Activated CD8-positive, alpha-beta T cell treated with anti-CD3 and anti-CD28 coated beads for 36 hours (primary cell): ENCODE measurements at places on chromosomes 16 and 17. TPM values are rescaled to one million over a fixed set of nuclear protein-coding genes. Genes with fewer than 3 reads are reported as not detected.

Gene PRSS27
- total RNA-seq = 1.4 TPM

Gene EPOP
- 31.8 TPM for total RNA-seq

Gene HAP1
- total RNA-seq = 0.07 TPM

Gene CETP
- not detected for total RNA-seq

Gene ACADVL
- total RNA-seq = 288 TPM

Gene BCL6B
- total RNA-seq = 2.4 TPM

Gene PRSS53
- total RNA-seq = 5.5 TPM

Gene ZNF821
- 6.2 TPM for total RNA-seq

Gene CXCL16
- total RNA-seq = 2.0 TPM

Gene WNT9B
- not detected for total RNA-seq

Gene GNAO1
- total RNA-seq = 2.3 TPM

Gene ST6GALNAC1
- not detected for total RNA-seq

Gene ADAD2
- total RNA-seq = 0.16 TPM

Gene LITAF
- 108 TPM for total RNA-seq

Gene FBXW10
- not detected for total RNA-seq

Gene GH1
- total RNA-seq = not detected

Gene MPV17L
- 0.20 TPM for total RNA-seq

Gene ODAD4
- total RNA-seq = 1.4 TPM

Gene ACSM2A
- not detected for total RNA-seq

Gene SLC22A31
- 0.16 TPM for total RNA-seq

Gene GAS2L2
- total RNA-seq = 0.27 TPM

Gene SLC2A4
- 0.25 TPM for total RNA-seq

Gene NAGS
- total RNA-seq = 2.4 TPM

Gene CD300A
- total RNA-seq = 2.4 TPM

Gene ENPP7
- total RNA-seq = 0.16 TPM

Gene TUBG1
- 82.4 TPM for total RNA-seq

Gene HOXB6
- total RNA-seq = not detected

Gene ADAM11
- total RNA-seq = 0.07 TPM

Gene PLCG2
- total RNA-seq = 12.7 TPM

Gene CDRT15L2
- total RNA-seq = not detected

Gene ITGAD
- not detected for total RNA-seq

Gene TMEM238L
- total RNA-seq = not detected
